ENCODE measurements at places on chromosomes 1 and 21.

DNA sequence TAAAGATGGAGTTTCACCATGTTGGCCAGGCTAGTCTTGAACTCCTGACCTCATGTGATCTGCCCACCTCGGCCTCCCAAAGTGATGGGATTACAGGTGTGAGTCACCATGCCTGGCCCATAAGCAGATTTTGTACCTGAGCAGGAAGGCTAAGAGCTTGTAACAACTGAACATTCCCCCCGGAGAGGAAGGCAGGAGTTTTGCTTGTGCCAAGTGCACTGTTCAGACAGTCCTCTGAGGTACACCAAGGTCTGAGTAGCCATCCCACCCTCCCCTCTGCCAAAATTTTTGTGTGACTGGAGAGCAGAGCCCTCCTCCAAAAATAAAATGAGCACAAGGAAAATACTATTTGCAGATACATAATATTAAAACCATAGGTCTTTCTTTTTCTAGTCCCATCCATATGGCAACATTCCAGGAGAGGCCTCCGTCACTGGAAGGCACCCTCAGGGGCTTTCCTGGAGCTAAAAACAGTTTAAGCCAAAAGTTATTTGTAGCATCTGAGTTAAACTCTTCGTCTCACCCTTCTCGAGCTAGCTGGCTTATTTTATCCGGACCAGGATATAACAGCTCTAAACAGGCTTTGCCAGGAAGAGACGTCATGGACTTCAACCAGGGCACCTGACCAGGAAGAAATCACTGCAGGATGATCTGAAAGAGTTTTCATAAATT lies 27.2 kb downstream of the CAPN2 start:
- no peak for DNase-seq

DNA sequence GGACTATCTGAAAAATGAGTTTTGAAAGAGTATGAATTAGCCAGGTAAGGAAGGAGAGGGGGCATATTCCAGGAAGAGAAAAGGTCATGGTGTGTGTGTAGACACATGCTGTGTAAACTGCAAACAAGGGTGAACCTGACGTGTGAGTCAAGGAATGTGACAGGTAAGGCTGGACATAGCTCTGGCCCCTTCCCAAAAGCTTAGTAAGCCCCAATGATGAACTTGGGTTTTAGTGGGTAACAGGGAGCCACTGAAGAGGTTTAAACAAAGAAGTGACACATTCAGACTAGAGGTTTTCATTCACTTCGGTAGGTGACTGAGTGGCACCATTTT lies 36.7 kb downstream of the EGLN1 start:
- no peak for DNase-seq

GRCh38 chr1:43552813-43553212 lies 22.1 kb downstream of the PTPRF start:
- no peak for DNase-seq

DNA sequence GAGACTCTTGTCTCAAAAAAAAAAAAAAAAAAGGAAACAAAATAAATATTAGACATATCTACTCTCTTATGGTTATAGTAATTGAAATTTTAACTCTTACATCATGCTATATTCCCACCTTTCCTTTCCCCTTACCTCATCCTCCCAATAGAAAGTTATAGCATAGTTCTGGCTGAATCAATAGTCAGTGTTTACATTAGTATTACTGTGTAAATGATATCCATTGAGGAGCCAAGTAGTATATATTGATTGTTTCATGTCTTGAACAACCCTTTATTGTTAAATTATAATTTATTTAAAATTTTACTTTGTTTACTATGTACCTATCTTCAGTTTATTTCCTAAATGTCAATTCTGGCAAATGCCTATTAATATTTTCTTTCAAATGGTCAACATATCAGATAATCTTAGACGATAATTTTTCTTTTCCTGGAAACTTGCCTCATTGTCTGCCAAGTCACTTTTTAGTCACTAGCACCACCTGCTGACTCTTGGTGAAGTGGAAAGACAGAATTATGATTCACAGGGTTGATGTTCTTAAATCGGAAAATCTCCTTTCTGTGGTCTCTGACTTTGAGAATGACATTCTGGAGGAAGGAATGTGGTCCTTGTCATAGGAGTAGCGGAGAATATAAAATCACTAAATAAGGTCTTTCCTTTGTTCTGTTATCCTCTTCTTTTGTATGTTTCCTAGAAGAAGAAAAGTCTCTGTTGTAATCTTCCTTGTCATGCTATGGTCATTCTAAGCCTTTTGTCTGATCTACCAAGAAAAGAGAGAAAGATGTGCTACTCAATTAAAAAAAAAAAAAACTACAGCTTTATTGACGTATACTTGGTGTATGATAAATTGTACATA lies 8.6 kb downstream of the HJV start:
- peak; percentile 31 for DNase-seq

DNA sequence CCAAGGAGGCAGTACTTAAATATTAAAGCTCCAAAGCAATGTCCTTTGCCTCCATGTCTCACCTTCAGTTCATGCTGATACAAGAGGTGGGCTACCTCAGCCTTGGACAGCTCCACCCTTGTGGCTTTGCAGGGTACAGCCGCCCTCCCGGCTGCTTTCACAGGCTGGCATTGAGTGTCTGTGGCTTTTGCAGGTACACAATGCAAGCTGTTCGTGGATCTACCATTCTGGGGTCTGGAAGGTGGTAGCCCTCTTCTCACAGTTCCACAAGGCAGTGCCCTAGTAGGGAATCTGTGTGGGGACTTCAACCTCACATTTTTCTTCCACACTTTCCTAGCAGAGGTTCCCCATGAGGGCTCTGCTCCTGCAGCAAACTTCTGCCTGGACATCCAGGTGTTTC lies 324.8 kb downstream of the COL11A1 start:
- no peak for DNase-seq

DNA sequence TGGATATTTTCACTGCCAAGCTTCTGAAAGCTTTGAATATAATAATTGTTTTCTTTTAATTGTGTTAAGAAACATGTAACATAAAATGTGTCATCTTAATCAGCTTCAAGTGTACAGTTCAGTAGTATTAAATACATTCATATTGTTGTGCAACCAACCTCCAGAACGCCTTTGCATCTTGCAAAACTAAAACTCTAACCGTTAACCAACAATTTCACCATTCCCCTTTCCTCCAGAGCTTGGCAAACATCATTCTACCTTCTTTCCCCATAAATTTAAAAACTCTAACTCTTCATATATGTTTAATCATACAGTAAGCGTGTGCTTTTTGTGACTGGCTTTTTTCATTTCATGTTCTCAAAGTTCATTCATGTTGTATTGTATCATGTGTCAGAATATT lies 2.1 kb downstream of the MNDA start:
- DNase-seq: no peak

DNA sequence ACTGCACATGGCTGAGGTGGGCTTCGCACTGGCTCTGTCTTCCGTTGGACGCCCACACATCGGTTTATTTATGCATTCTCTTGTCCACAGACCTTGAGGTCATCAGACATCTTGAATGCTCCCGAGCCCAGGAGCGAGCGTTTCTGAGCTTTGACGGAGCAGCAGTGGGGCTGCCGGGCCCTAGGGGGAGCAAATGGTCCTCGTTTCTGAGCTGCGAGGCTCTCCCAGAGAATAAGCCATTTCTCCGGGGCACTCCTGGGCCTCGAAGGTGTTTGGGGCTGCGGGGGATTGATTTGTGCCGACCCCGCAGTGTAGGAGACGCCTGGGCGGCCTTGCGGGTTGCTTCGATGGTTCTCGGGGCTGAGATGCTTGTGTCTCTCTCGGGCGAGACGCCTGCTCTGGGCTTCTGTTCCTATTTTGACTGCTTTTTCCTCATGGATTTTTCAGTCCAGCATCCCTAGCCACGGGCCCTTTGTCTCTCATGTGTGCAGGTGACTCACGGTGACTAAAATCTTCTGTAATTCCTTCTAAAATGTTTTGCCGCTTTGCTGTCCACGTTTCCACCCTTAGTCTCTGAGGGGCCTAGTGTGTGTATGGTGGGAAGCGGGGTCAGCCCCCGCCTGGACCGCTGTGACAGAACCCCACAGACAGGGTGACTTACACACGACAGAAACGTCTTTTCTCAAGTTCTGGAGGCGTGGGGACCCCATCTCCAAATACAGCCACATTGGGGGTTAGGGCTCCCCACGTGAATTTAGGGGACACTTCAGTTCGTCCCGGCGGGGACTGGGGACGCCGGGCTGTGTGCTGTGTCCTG lies 62.1 kb downstream of the FAAP20 start:
- DNase-seq: peak; percentile 27

- DNase-seq: no peak
Measured at GRCh38 chr1:89503690-89504089, 20.9 kb upstream of the LRRC8B start.

- no peak for DNase-seq
Measured at GRCh38 chr1:46639547-46639946, 22.9 kb upstream of the MOB3C start.

GRCh38 chr1:26015358-26015757 lies 6.2 kb upstream of the EXTL1 start:
- DNase-seq: no peak

DNA sequence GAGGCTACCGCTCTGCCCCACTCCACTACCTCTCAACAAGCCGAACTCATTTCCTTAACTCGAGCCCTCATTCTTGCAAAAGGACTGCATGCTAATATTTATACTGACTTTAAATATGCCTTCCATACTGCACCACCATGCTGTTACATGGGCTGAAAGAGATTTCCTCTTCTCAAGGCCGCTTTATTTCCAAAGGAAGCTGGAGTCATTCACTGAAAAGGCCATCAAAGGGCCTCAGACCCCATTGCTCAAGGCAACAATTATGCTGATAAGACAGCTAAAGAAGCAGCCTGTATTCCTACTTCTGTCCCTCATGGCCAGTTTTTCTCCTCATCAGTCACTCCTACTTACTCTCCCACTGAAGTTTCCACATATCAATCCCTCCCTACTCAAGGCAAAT lies 6.9 kb upstream of the HPDL start:
- no peak for DNase-seq

DNA sequence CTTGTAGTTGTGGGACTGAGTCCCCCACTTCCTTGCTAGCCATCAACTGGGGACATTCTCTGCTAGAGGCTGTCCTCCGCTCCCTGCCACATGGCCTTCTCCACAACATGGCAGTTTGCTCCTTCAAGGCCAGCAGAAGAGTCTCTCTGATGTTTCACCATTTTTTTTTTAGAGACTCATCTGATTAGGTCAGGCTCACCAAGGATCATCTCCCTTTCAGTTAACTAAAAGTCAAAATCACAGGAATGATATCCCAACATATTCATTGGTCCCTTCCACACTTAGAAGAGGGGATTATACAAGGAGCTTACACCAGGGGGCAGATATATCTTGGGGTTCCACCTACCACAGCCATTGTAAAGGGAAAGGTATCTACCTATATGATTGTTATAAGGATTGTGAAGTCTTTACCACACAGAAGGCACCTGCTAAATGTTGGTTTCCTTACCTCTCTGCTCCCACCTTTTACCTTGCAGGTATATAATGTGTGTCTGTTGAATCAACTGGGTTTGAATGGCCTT lies 23.3 kb downstream of the RIMKLA start:
- no peak for DNase-seq

- DNase-seq: no peak
Measured at GRCh38 chr1:189880135-189880534, 597.5 kb downstream of the BRINP3 start.

- DNase-seq: no peak
Measured at GRCh38 chr1:111110197-111110899, 29.5 kb downstream of the DRAM2 start.

GRCh38 chr1:12047120-12047876 lies 15.8 kb upstream of the TNFRSF8 start:
- DNase-seq: no peak

DNA sequence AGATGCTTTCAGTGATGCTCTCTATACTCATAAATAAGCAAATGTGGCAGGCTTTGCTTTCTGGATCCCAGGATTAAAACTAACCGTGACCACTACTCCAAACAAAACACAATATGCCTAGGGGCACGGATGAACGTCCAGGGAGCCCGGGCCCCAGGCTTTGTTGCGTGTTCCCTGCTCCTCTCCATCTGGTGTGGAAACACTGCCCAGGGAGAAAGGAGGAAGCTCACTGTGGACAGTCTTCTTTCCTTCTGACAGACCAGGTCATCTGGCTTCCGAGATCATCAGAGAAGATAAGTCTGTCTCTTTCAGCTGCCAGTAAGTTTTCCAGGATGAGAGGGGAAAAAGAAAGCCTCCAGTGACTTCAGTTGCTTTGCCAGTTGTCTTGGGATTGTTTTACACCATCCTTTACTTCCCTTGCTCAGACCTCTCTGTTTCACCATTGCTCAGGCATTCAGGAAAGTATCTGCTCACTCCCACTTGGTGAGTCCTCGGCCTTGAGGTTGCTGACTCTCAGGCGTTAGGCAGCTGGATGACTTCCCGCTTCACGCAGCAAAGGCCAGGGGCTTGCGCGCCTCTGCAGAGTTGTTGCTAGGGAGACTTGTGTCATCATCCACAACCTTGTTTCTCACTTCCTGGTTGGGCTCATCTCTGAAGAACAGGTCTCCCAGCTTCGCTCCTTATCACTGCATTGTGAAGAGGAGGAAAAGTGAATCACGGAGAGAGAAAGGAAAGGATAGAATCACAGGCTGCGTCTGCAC lies 20.6 kb upstream of the PGD start:
- DNase-seq: no peak

- DNase-seq: no peak
Measured at GRCh38 chr1:94039871-94040569, 80.9 kb downstream of the ABCA4 start.

- no peak for DNase-seq
Measured at GRCh38 chr1:168420177-168420576, 123.6 kb downstream of the XCL2 start.

DNA sequence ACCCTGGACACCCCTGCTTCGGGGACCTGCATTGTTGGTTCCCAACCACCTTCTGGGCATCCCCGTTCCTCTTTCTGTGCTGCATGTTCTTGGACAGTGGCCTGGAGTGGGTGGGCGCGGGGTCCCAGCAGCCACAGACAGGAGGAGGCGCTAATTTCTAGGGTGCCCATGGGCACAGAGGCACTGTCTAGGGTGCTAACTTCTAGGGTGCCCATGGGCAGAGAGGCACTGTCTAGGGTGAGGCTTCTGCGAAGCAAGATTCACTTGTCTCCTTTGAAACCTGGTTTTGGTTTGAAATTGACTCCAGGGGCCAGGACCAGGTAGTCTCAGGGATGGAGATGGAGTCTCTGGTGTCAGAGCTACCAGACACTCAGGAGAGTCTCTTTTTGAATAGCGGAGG lies 815 bp upstream of the MEGF6 start:
- no peak for DNase-seq

DNA sequence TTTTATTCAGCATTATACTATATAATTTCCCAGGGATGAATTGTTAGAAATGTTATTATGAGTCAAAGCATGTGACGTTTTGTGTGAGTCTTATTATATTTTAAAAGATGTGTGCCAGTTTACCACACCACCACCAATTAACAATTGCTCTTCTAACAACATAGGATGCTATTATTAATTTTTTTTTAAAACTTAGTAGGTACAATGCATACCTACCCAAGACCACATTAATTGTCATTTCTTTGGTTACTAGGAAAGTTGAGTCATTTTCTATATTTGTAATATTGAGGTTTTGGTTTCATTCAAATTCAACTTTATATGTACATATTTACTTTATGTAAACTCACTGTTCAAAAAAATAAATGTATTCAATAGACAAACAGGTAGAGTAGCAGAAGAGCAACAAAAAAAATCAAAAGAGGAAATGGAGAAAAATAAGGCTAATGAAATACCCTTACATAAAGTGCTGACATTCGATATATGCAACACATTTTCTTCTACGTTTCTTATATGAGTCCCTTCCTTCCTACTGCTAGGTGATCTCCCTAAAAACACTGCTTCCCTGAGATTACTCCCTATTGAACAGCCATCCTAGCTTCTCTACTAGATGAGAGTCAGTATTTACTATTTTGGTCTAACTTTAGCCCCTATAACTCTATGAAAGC lies 9.6 kb downstream of the GCLM start:
- DNase-seq: no peak

Measured in GM04503 (cell line).